NCI-H345 (cell line): ENCODE measurements at places on chromosomes 6 and 20.

DNA sequence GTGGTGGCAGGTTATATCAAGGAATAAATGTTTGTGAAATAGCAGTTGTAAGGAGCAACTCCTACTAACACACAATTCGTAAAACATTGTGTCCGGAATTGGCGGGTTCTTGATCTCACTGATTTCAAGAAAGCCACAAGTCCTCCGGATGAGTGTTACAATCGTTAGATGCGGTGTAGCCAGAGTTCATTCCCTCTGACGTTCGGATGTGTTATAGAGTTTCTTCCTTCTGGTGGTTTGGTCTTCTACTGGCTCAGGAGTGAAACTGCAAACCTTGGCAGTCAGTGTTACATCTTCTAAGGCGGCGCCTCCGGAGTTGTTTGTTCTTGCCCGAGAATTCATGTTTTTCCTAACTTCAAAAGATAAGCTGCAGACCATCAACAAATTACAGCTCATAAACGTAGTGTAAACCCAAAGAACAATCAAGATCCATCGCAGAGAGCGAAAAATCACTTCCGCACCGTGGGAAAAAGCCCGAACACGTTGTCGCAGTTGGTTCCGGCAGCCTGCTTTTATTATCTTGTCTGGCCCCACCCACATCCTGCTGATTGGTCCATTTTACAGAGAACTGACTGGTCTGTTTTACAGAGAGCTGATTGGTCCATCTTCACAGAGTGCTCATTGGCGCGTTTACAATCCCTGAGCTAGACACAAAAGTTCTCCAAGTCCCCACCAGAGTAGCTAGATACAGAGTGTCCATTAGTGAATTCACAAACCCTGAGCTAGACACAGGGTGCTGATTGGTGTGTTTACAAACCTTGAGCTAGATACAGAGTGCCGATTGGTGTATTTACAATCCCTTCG lies 58.2 kb downstream of the TRIM27 start:
- peak; percentile 34 for DNase-seq

- no peak for DNase-seq
These were observed 33.5 kb downstream of the TPBG start for GRCh38 chr6:82396964-82397751.

- DNase-seq: no peak
These were observed 1.7 kb downstream of the ZUP1 start for GRCh38 chr6:116666869-116667268.

- no peak for DNase-seq
These were observed at the start of gene ZNF311 for GRCh38 chr6:29005183-29005885. ZNF311 (minus strand) TSS chr6:29005315; CDS start chr6:29003954, 1,361 bp downstream.

GRCh38 chr6:88612631-88613030 lies 350.8 kb downstream of the RNGTT start:
- DNase-seq: no peak

DNA sequence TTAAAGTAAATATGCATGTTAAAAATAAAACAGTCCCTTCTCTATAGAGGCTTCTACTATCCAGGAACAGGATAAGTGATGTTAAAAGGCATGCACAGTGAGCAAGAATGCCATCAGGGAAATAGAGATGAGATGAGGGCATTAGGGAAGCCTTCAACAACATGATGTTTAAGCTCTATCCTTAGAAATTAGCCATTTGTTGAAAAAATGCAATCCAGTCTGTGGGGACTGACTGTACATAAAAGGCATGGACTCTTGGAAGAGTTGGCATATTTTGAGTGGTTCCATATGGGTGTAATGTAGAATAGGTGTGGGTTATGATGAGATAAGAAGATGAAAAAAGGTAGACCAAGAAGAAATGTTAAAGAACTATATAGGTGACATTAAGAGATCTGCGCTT lies 5.8 kb downstream of the KIAA0319 start:
- DNase-seq: no peak

DNA sequence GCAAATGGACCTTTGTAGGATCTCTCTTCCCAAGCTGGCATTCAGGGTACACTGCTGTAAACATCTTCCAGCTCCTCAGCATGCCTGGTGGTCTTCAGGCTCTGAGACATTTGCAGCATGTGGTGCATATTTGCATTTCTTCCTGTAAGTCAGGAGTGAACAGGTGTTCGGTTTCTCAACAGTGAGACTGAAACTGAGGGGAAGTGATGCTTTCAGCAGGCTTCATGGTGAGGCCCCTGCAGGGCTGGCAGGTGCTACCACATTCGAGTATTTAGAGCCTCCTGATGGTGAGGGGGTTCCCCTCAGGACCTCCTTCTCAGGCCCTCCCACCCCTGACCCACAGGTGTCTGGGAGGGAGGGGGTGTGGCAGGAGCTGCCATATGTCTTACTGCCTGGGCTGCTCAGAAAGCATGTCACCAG lies 15.1 kb downstream of the MYBL2 start:
- peak; percentile 88 for DNase-seq

DNA sequence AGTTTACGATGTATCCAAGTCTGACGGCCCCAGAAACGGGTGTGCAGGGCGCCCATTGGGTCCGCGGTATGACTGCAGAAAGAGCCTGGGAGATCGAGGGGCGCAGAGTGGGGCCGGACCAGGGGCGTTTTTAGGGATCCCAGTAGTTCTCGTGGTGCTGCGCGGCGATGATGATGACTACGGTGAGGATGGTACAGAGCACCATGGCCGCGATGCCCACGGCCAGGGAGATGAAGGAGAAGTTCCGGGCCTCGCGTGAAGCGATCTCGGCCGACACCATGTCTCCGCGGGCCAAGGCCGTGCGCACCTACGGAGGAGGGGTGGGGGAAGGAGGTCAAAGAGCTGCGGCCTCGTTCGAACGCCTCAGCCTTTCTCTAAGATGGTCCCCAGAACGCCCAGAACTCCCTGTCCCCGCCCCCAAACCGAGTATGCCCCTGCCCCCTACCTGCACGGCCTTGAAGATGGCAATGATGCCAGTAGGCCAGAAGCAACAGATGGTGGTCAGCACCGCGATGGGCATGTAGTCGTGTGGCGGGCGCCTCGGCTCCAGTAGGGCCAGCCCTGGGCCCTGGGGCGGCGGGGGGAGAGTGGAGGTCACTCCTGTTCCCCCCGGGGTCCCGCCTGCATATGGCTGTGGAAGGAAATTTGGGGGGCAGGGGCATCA lies 2.5 kb downstream of the PRRT1 start:
- no peak for DNase-seq

GRCh38 chr6:137265561-137266308 lies 46.5 kb upstream of the IFNGR1 start:
- DNase-seq: no peak

DNA sequence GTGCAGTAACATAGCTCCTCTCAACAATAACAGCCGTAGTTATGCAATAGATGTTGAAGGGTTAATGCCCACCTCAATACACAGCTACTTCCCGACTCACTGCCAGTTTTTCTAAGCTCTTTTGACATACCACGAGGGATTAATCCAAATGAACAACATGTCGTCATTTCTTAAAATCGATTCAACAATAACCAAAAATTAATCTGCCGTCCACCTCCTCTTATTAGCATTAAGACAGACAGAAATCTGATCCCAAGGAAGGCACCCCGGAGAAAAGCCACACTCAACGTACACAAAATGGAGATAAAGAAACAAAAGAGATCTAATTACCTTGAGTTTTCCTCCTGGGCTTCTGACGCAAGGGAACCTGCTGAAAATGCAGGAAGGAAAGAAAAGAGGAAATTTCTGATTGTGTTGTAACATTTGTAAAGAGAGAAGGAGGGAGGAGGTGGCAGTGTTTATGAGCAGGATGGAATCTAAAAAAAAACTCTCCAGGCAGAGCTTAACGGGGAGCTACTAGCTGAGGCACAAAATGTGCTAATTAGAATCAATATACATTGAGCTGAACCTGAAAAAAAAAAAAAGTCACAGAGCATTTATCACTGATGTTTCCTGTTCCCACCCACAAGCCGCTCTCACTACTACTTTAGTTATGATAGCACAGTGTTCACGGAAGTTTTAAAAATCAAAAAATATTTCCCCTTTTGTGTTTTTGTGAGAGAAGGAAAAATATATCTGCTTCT lies 109.3 kb downstream of the IPCEF1 start:
- DNase-seq: no peak

GRCh38 chr6:159913862-159914564 lies 23.2 kb downstream of the MAS1 start:
- DNase-seq: no peak

DNA sequence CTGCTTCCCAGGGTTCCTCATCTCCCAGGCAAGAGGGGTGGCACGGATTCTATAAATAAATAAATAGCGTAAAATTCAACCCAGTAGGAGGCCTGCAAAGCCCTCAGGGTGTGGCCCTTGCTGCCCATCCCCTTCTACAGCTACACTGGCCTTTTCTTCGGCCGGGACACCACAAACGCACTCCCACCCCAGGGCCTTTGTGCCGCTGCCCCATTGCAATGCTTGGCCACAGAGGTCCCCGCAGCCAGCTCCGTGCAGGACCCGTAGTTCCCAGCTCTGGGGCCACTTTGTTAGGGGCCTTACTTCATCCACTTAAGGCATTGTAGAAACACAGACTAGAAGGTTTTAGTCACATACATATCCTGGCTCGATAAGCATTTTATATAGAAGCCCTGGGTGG lies 151.2 kb downstream of the ERMARD start:
- DNase-seq: no peak

- no peak for DNase-seq
These were observed 35.2 kb downstream of the HMGCLL1 start for GRCh38 chr6:55543633-55544309.

DNA sequence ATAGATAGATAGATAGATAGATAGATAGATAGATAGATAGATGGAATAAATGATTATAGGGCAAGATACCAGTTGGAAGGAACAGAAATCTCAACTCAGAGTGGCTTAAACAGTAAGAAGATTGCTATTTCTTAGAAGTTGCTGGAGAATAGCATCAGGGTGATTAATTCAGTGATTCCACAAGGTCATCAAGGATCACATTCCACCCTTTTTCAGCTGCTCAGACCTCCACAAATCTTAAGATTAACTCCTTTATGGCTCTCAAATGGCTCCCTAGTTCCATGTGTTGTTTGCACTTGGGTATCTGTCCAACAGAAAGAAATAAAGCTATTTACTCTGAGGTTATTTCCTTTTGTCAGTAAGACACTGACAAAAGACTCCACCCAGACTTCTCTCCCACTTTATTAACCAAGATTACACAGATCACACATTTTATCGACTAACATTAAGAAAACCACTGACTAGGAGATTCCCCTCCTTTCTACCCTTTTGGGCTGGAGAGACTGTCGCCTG lies 68.3 kb upstream of the KIF16B start:
- DNase-seq: no peak

DNA sequence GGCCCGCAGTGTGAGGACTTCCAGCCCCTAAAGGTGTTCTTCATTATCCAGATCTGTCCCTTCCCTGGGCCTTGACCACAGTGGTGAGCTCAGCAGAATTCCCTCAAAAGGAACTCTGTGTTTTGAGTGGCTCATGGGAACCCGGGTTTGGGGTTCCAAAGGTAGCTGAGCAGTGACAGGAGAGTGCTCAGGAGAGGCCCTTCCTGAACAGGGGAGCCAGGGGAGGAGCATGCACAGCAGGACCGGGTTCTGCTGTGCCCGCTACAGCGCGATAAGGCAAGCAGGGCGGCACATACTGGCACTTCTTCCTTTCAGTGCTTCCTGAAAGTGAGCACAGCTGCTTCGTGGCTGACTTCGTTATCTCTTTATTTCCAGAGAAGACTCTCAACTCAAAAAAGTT lies 88.3 kb downstream of the SSR1 start:
- DNase-seq: no peak

- DNase-seq: no peak
These were observed 10.3 kb upstream of the E2F1 start for GRCh38 chr20:33696448-33696847.

- DNase-seq: no peak
These were observed 297.3 kb upstream of the FLRT3 start for GRCh38 chr20:14634665-14635064.

- DNase-seq: no peak
These were observed 6.8 kb downstream of the BNIP5 start for GRCh38 chr6:36329798-36330291.

DNA sequence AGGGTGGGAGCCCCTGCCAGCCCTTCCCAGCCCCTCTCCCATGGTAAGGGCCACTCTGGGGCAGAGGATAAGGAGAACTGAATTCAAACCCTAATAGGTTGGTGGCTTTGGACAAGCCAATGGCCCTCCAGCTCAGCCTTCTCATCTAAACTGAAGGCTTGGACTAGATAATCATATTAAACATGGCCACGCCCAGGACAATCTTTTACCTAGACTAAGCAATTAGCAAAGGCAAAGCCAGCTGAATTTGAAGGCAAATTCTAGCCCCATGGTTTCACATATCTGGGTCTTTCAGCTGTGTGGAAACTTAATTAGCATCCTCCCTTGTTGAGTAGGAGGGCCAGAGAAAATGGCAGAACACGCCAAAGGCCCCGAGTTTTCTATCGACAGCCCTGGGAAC lies 10.7 kb downstream of the SLC22A23 start:
- no peak for DNase-seq

DNA sequence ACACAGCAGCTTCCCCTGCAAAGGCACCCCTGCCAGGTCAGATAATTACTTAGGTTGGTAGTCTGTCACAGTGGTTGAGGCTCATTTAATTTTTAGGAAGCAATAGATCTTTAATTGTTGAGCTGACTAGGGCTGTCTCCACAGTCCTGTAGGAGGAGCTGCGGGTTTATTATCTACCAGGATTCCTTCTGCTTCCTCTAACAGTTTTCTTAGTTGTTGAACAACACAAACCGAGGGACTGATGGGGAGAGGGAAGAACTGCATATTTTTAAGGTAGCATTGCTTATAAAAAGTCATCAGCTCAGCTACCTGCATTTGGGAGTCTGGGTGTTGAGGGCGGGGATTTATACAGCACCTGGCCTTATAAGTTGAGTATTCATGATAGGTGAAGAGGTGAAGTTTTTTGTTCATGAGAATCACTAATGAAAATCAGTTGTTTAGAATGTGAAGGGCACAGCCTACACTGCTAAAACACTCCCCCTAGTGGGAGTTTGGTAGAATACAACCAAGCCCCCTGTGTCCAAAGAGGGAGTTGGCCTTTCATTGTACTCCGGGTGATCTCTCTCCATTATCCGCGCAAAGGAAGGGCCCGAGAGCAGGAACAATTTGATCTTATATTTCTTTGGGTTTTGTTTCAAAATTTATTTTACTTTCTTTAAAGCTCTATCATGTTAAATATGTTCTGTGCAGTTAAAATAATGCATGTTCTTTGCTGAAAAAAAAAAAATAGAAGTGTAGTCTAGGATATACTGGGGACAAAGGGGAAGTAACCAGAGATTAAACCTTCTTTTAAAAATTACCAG lies 69.6 kb downstream of the SSR1 start:
- peak; percentile 11 for DNase-seq

DNA sequence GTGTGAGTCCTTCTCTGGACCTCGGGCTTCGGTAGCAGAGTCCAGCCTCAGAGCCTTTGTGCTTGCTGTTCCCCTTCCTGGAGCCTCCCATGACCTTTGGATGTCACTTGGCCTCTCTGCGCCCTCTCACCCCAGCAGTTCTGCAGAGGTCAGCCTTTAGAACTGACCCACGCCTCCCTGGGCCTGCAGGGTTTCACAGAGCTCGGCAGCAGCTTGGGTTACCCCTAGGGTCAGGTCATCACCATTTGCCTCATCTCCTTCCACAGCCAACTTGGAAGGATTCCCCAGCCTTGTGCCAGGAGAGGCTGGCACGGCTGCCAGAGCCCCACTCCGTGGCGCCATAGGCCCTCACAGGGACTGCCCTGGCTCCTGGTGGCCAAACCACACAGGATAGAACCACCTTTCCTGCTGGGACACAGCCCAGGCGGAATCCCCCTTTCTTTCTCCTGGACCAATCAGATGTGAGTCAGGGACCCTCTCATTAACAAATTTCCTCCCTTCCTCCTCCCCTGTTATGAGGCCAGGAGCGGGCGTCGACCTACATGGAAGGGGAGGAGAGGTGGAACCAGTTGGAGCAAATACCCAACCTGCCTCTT lies 13.9 kb upstream of the SIRPA start:
- DNase-seq: no peak

GRCh38 chr20:39631557-39631956 lies 669.4 kb downstream of the DHX35 start:
- DNase-seq: no peak
